ENCODE measurements at places on chromosomes 4 and X.

GRCh38 chrX:361231-362145 is 25.2 kb downstream of the PPP2R3B start:
- DNase-seq: no peak

- DNase-seq: no peak
Measured at GRCh38 chrX:53685711-53686110, 808 bp downstream of the HUWE1 start.

DNA sequence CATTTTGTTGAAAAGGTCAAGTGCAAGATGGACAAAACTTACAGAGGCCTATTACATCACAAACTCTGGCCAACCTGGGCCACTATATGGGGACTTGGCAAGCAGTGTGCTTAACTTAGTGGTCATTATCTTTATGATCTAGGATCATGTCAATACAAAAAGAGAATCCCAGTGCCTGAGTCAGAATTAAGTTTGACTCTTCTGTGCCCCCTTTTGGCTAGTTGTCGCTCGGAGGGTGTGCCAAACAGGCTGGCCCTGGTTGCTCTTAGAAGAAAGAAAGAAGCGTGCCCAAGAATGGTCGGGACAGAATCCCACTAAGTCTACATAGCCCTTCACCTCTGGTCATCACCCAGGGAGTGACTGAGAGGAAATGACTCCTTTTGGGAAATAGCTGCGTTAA is 100.1 kb downstream of the EIF4E start:
- DNase-seq: peak; percentile 12

DNA sequence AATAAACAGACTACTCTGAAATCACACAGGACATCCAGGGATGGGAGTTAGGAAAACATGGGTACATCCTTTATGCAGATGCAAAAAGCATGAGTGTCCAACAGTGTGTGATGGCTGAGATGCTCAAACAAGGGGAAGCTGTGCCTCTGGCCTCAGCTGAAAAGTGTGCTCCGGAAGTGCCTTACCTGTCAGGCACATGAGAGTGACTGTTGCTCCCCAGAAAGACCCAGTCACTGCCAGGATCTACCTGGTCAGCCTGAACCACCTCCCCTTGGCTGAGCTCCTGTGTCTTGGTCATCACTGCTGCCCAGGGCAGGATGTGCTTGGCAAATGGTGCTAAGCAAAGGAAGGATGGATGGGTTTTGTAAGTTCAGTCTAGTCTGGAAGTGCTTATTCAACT is 4.0 kb downstream of the PPP2R2C start:
- DNase-seq: no peak

DNA sequence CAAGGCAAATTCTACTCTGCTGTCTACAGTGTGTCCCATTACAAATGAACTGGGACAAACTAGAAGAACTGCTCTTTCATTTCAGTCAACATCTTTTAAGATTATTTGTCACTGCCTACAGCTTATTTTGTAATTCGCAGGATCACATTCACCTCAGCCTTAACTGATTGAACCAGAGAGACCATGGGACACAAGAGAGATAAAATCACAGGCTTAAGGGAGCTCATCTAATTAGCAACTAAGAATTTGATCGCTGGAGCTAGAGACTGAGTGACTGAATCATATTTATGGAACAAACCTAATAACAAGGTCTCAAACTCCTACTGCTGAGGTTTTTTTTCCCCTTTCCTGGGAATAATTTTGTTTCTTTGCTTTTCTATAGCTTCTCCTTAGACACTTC is 898.2 kb downstream of the PCDH18 start:
- no peak for DNase-seq

GRCh38 chrX:115560211-115560977 is 580 bp upstream of the PLS3 start:
- DNase-seq: no peak

DNA sequence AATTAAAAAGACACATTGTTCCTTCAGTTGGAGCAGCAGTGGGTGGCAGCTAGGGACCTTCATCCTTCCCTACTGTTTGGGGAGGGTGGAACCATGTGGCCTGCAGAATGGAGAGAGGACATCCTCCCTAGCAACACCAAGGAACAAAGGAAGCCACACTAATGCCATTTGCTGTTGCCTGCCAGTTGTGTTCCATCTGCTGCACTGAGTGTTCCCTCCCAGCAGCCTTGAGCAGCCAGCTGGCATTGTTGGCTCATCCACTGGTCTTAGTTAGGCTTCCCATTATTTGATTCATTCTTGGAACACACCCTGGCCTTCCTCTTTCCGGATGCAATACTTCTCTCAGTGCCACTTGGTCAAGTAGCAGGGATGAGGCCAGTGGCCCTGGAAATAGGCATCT is 25.0 kb upstream of the HMGB3 start:
- DNase-seq: no peak

GRCh38 chrX:115949900-115950822 is 220.4 kb upstream of the AGTR2 start:
- DNase-seq: no peak

DNA sequence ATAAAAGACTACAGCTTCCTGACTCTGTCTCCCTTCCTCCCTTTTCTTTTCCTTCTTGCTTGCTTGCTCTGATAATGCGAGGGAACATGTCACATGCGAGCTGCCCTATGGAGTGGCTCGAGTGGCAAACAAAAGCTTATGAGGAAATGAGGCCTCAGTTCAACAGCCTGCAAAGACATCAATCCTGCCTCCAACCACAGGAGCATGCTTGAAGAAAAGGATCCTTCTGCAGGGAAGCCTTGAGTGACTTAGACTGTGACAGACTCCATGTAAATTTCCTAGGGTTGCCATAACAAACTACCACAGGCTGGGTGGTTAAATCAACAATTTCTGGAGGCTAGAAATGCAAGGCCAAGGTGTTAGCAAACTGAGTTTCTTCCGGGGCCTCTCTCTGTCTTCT is 152.5 kb downstream of the NR3C2 start:
- DNase-seq: no peak

DNA sequence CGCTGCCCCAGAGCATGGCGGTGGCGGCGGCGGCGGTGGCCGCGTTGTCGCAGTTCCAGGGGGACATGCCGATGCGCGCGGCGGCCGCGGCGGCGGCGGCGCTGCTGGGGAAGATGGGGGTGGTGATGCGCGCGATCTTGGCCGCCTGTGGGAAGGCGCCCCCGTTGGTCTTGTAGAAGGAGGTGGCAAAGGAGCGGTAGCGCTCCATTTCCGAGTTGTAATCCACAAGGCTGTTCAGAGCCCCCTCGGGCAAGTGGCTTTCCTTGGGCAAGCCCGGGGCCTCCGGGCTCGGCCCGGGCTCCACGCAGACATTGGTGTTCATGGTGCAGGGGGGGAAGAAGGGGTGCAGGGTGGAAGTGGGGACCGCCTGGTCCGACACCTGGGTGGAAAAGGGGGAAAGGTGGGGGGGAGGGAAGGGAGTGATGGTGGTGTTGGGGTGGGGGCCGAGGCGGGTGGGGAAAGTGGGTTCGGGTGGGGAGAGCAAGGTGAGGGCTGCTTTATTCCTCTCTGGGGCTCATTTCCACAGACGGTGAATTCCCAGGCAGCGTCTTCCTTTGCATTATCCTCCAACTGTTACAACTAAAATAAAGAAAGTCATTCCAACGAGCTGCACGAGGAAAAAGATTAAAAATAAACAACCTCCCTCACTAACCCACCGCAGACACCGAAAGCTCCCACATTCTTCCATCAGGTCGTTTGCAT is 3.1 kb downstream of the CXXC4 start:
- DNase-seq: peak; percentile 29

DNA sequence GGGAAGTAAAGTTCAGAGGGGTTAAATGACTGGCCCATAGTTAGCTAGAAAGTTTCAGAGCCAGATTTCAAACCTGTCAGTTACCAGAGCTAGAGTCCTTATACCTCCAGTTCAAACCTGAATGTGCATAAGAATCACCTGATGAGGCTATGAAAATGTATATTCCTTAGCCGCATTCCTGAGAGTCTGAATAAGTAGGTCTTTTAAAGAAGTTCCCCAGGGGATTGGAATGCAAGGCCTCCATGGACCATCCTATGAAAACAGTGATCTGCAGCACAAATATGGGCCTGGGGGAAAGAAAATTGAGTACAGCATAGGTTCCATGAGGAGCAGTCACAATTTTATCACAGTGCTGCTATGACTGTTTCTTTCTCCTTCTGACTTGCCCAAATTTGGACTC is 263.9 kb upstream of the CXorf66 start:
- DNase-seq: peak; percentile 13

GRCh38 chr4:185020863-185021761 is 2.8 kb downstream of the HELT start:
- DNase-seq: no peak

GRCh38 chr4:179539641-179540040 is 2097.4 kb upstream of the AGA start:
- DNase-seq: no peak

GRCh38 chr4:27318740-27319139 is 458.1 kb downstream of the STIM2 start:
- peak; percentile 30 for DNase-seq

DNA sequence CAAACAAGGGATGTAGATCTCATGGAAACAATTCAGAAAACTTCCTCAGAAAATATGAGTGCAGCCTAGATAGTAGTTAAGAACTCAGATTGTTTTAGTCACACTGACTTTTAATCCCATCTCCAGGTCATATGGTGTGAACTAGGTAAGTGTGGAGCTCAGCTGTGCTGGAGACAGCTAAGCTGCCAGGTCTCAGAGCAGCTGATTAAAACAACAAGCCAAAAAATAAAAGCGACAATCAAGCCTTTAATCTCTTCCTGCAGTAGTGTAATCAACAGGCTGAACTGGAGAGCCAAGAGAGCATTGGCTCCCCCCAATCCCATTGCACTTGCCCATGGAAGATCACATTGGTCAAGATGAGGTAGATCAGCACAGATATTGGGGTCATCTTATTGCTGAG is 98.3 kb upstream of the ATOH1 start:
- no peak for DNase-seq

GRCh38 chr4:106762666-106763443 is 273.3 kb downstream of the DKK2 start:
- peak; percentile 18 for DNase-seq

GRCh38 chr4:154014407-154015321 is 225.8 kb upstream of the SFRP2 start:
- no peak for DNase-seq

DNA sequence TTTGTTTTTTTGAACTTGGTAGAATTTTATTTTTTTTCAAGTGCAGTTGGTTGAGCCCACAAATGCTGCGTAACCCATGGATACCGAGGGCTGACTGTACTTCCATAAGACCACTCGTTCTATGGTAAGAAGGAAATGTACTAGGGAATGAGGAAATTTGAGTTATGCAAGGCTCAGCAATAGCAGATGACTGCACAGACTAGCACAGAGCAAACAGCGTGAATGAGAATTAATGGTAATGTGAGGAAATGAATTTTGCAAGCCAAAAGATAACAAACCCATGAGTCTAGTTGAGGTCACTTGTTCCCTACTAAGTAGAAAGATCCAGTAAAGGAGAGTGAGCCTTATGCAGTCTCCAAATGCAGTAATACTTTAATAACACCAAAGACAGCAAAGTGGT is 17.4 kb downstream of the GSPT2 start:
- DNase-seq: no peak

DNA sequence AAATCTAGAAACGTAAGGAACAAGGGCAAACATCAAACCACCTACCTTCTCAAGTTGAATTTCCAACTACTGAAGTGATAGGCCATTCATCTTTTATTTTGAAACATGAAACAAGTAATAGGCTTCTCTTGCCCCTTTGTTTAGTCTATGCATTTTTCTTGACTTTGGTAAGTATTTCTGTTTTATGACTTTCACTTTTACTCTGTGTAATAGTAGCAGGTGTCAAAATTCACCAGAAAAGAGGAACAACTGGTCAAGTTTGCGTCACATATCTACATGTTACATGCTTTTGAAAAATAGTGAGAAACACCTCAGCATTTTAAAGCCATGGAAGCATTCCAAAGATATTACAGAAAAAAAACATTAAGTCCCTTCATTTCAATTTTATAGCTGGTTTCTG is 157.1 kb upstream of the FTHL17 start:
- DNase-seq: no peak

GRCh38 chrX:45143455-45143854 is 57.2 kb downstream of the DIPK2B start:
- no peak for DNase-seq

DNA sequence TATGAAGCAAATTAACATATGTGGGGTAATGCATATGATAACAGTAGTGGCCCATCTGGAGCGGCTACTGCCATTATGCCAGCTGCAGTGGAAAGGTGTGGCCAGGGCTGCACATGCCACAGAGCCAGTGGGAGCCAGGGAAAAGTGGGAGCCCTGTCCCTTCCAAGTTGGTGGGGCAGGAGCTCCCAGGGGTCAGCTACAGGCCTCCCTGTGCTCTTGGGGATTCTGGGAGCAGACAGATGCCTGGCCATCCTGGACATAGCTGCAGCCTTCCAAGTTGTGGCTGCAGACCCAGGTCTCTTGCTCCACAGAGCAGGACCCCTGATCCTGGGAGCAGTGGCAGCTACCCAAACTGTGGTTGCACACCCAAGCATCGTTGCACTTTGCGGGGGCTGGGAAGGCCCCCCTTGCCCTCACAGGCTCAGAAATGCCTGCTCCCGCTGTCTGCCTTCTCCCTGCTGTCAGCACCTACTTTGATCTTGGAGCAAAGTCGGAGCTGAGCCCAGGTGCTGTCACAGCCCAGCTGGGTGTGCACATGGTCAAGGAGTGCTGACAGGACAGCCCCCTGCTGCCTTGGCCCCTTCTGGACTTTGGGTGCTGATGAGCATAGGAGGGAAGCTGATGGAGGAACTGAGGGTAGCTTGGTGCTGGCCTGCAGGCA is 67.8 kb downstream of the NAA11 start:
- no peak for DNase-seq

- no peak for DNase-seq
Measured at GRCh38 chr4:102157984-102158383, 187.3 kb downstream of the SLC39A8 start.

GRCh38 chr4:146969126-146969525 is 23.5 kb upstream of the TTC29 start:
- DNase-seq: no peak

DNA sequence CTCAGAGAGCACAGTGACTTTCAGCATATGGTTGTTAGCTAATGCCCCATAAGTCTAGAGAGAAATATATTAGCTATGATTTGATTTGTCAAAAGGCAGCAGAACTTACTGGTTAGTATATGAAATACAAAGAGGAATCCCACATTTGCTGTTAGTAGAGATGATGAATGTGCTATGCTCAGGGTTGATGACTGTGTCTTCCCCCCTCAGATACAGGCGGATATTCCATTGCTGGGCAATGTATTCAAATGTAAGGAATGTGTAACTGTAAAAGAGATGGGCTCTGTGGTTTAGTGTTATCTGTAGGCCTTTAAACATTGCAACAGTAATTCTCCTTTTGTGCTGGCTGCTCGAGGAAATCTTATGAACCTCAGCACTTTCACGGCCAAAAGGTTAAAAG is 528.9 kb upstream of the ARX start:
- peak; percentile 8 for DNase-seq

DNA sequence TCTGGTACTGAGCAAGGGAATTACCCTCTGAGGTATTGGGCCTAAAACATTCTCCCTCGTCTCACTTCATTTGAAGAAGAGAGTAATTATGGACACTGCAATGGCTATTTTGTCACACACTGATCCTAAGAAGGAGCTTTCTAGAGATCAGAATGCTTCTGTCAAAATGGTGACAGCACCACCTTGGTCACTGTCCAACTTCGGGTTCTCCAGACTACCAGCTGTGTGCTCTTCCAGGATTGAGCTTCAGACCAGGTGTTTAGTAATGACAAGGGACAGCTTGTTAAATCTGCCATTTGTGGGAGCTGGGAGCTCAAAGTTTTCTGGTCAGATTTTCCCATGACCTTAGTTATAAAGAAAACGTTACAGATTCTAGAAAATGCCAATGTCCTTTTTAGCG is 105.4 kb downstream of the POLA1 start:
- no peak for DNase-seq

- peak; percentile 22 for DNase-seq
Measured at GRCh38 chrX:153554519-153555167, 37.2 kb downstream of the ATP2B3 start.
